ENCODE measurements at places on chromosomes 7 and 10.

GRCh38 chr10:123967626-123968243 is 76.1 kb upstream of the CPXM2 start:
- no peak for DNase-seq

GRCh38 chr7:35726654-35727053 is 31.7 kb upstream of the HERPUD2 start:
- no peak for DNase-seq

DNA sequence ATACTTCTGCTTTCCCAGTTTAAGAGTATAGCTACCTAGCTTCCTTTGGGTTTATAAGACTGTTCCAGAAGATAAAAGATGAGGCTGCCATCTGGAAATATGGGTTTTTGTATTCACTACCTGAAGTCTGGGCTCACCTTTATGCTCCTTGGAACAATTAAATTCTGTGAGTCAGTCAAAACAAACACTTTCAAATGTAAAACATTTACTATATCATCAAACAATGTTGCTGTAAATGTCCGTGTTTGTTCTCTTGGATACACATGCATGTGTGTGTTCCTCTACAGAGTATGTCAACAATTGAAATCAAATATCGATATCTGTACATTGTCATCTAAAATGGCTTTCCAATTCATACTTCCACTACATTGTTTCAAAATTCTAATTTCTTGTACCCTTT is 525.6 kb downstream of the MDFIC start:
- no peak for DNase-seq

DNA sequence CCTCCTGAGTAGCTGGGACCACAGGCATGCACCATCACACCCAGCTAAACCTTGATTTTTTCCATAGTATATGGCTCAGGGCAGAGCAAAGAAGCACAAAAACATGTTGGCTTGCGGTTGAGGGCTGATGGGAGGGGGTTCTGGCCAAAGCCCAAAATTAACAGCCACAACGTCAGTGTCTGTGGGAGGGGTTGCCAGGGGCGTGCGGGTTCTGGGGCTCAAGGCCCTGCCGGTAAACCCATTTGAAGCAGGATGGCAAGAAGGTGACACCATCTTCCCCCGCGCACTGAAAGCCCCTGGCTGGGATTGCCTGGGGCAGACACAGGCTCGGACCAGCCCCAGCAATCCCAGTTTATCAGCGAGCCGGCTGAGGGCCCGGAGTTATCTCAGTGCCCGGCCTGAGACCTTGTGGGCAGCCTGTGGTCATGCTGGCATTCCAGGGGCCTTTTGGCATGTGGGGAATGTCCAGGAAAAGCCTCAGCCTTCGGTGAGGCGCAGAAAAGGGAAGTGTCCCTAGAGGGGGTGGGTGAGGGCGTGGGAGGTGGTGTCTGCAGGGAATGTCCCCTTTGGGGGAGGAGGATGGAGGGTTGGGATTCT is 167.7 kb upstream of the TNRC18 start:
- DNase-seq: no peak

DNA sequence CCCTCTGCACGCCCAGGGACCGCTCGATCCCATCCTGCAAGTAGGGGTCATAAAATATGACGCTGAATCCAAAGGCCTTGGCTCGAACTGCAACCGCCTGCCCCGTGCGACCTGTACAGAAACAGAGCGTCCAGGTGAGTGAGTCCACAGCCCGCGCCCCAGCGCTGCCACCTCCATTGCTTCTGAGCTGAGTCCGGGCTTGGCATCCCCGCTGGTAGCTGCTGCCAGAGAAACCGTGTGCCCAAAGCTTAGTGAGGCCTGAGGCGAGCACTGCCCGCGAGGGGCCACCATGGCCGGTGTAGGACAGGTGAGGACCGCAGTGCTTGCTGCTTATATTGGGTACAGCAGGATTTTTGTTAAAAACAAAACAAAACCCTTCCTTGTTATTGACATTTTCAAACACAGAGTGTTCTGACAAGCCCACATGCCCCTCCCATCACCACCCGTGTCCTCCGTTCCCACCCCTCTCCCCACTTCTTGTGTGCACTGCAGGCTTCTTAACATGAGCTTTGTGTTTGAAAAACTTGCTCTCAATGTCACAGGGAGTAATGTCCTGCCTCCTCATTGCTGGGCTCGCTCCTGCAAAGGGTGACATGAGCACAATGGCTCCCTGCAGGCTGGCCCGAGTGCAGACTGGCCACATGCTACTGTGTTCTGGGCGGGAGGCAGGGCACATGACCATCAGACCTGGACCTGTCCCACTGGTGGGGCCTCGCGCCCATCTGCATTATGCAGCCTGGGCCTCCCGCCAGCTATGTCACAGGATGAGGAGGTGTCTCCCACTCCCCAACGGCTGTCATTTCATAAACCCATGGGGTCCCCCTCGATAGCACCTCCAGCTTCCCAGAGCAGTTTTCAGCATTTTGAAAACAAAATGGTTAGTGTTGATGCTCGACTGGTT is 52.9 kb downstream of the ZRANB1 start:
- DNase-seq: no peak

GRCh38 chr7:5636446-5636835 is 145.0 kb downstream of the RNF216 start:
- DNase-seq: no peak

GRCh38 chr7:3327099-3327498 is 26.0 kb downstream of the SDK1 start:
- DNase-seq: no peak

DNA sequence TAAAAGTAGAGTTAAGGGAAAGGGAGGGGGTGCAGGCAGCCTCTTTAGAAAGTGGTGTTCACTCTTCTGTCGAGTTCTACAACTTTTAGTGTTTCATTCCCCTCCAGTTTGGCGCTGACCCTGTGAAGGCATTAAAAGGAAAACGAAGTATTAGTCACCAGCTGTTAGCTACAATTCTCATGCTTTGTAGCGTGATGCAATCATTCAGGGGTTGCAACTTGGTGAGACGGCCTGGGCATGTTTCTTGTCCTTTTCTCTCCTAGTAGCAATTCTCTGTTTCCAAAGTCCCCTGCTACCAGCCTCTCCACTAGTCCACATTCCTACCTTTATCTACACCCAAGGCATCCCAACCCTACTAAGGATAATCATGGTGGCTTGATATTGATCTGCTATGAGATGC is 33.7 kb upstream of the DGKI start:
- DNase-seq: no peak

DNA sequence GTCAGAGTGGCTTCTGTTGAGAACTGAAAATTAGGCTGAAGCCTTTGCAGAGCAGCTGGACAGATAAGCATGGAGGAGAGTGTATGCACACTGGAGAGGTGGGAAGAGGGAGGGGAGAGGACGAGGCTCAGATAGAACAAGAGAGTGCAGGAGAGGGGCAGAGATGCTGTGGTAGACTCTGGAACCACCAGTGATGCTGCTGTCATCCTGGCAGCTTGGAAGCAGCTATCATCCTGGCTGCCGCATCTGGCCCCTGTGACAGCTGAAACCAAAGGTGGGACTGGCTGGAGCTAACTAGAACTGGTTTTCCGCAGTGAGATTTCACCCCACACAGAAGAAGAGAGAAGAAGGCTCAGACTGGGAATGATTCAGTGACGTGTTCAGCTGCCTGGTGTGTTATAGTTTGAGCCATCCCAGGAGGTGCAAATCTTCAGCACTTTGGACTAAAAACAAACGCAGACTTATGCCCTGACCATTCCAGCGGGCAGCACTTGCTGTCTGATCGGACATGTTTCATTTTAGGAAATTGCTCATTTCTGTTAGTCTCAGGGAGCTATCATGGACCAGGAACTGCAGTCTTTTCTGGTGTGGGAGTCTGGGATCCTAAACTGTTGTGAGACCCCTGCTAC is 38.4 kb downstream of the EEPD1 start:
- no peak for DNase-seq

- DNase-seq: no peak
Observed at GRCh38 chr7:149849174-149849573, 11.0 kb downstream of the ZNF862 start.

DNA sequence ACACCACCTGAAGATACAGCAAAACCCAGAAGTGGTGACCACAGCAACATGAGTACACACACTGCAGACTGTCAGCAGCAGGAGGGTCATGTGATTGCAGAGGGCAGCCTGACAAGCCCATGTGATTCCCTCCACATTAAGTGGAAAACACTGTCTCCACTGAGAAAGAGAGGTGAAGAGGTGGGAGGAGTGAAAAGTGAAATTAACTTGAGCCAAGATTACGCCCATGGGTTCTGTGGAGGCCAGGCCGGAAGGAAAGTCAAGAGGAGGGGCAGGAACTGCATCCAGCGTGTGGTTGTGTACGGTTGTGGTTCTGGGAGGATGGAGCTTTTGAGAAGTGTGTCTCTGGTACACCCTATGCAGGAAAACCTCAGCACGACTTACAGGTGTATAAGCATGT is 138.5 kb downstream of the PLXNA4 start:
- DNase-seq: peak; percentile 39

DNA sequence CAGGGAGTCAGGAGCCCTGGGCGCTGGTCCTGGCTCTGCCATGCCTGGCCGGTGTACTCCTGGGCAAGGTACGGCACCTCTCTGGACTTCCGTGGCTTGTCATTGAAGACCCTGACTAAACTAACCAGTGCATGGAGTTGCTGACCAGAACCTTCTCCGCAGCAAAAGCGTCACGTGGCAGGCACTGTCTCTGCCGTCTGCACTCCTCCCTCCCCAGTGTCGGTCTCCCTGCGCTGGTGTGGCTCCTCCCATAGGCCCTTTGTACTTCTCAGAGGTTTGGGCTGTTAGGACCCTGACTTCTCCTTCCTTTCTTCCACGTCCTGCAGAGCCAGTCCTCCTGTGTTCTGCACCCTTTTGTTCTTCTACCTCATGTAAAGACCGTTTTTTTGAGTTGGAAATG is 100.6 kb upstream of the CREB5 start:
- no peak for DNase-seq

- DNase-seq: no peak
Observed at GRCh38 chr10:70579234-70580002, 23.1 kb downstream of the PRF1 start.

DNA sequence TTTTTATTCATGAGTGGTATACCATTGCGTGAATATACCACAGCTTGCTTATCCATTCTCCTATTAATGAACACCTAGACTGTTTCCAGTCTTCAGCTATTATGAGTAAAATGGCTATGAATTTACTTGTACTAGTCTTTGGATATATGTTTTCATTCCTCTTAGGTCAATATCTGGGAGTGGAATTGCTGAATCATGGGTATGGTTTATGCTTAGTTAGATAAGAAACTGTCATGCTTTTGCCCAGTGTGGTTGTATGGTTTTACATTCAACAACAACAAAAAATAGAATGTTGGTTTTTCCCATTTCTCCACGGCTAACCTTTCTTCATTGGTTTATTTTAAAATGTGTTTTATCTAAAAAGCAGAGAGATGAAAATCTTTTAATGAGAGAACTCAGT is 308.3 kb downstream of the PHF14 start:
- no peak for DNase-seq

DNA sequence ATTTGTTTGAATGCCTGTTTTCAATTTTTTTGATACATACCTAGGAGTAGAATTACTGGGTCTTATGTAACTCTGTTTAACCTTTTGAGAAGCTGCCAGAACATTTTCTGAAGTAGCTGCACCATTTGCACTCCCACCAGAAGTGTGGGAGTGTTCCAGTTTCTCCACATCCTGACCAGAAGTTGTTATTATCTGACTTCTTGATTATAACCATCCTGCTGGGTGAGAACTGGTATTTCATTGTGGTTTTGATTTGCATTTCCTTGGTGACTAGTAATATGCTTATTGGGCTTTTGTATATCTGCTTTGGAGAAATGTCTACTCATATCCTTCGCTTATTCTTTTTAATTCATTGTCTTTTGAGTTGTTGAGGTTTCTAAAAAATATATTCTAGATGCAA is 117.2 kb upstream of the GLCCI1 start:
- no peak for DNase-seq

Data from NCI-H187 treated with DMSO at 0.1 percent for 48 hours (cell line).